ENCODE measurements at places on chromosomes 1 and 21.

- no peak for DNase-seq
Observed at GRCh38 chr1:238606896-238607295, 716.2 kb upstream of the ZP4 start.

GRCh38 chr1:202078241-202078640 lies 44.5 kb upstream of the GPR37L1 start:
- no peak for DNase-seq

DNA sequence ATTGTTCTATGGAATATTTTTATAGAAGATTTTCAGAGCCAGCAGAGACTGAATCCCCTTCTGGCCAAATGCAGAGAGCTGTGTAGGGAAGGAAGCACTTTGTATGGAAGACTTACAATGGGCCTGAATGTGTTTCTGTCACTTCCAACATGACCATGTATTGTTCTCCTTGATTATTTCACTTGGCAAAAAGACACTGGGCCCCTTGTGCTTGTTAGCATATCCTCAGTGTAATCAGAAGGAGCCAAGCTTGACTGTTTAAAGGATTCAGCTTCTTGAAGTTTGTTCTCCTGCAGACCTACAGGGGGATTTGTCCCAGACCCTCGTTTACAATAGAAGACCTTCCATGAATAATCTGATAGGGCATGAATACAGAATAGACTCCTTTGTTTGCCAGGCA lies 48.1 kb upstream of the UBE2U start:
- no peak for DNase-seq

GRCh38 chr1:6243053-6243834 lies 735 bp upstream of the HES3 start:
- no peak for DNase-seq

DNA sequence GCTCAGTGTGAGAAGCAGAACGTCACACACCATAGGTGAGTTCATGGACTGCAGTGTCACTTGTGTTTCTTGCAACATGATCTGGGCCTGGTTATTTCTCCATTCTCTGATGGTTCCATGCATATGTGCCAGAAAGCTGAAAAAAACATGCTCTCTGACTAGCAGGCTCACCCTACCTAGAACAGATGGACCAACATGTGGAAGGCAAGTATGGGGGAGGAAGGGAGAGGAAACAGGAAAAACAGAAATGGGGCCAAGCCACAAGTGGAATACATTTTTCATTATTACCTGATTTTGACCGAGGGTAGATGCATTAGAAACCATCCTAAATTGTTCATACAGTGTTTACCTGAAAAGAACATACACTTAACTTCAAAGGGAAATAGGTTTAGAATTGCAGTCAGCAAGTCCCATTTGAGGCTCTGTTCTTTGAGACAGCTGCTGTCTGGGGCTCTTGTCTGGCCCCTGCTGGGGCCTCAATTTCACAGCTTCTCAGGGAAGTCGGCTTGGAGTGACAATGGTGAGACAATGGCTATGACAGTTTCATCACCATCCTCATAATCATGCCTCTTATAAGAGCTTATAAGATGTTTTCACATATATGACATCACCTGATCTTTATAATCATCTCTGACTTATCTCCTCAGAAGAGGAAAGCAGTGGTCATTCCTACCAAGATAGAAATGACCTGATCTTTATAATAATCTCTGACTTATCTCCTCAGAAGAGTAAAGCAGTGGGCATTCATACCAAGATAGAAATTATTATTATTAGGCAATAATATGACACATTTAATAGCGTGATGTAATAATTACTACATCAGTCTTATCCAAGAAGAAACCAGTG lies 327.3 kb downstream of the SIPA1L2 start:
- DNase-seq, result no peak

DNA sequence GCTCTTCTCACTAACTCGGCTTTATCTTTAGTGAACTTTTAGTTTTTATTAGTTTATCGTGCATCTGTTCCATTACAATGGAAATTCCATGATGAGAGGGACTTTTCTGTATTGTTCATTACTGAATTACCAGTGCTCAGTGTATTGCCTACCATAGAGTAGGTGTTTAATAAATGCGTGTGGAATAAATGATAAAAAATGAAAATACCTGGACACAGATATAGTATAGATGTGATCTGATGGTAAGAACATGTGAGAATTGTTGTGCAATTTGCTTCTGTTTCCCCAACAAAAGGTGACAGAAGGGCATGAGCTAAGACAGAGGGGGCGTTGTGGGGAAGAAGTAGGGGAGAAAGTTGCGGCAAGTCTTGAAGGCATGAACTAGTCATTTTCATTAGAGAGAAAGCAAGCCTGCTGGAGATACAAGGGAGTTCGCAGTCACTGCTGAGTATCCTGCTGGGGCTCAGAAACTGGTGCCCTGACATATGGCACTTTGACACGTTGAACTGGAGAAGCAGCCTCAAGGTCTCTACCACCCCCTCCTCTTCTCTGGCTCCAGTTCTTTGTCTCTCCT lies 5.6 kb upstream of the COG2 start:
- no peak for DNase-seq

DNA sequence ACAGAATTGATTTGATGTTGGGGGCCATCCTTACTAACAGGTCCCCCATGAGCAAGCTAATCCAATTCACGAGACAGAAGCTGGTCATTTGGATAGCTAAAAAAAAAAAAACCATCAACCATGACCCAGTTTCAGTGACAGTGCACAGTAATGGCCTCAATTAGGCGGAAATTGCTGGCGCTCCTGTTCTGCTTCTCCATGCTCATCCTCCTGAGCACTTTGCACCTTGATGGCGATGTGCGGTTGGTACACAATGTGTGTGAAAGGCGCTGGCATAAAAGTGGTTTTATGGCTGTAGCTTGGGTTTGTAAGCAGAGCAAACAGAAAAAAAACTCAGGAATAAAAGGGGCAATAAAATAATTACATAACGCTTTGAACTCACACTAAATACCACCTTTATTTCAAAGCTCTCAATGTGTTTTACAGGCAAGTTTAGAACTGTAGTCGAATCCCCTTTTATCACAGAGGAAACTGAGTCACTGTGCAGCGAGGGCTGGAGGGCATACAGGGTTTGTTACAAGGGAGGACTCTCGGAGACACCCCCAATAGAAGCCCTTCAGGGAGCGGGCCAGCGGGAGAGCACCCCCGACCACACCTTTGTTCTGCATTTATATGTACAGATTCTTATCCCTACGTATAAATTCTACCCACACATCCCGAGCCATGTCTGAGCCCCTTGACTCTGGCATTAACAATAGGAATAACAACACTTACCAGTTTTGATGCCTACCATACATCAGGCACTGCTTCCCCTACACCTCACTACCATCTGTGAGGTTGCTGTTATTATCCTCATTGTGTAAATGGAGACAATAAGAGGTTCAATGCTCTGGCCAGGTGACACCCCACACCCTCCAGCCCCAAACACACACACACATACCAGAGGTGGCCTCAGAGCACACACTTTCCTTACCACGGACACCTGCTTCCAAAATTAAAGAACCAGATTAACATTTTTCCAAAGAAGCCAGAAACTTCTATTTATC lies 213.5 kb upstream of the IRF2BP2 start:
- DNase-seq, result no peak

DNA sequence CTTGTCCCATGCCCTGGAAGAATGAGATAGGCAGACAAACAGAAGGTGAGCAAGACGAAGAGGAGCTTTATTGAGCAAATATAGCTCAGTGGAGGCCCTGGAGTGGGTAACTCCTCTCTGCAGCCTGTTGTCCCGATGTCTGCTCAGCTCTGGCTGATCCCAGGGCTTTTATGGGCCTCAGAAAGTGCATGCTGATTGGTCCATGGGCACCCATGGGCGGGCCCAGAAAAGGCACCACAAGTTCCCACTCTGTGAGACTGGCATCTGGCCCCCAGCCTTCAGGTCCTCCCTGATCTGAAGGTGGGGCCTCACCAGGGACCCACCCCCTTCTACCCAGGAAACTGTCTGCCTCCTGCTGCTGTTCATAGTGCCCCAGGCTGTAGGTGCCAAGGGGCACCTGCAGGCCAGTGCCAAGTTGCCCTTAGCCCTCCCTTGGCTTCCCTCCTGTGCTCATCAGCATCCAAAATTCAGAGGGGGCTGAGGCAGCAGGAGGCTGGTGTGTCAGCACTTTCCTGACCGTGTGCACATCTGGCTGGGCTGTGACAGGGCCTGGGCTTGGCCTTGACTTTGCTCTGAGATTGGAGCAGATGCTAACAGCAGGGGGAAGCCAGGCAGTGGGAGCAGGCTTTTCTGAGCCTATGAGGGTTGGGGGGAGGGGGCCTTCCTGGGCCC lies 35.4 kb downstream of the ACTL8 start:
- no peak for DNase-seq

- no peak for DNase-seq
Observed at GRCh38 chr1:39900662-39901463, 854 bp downstream of the MYCL start.

DNA sequence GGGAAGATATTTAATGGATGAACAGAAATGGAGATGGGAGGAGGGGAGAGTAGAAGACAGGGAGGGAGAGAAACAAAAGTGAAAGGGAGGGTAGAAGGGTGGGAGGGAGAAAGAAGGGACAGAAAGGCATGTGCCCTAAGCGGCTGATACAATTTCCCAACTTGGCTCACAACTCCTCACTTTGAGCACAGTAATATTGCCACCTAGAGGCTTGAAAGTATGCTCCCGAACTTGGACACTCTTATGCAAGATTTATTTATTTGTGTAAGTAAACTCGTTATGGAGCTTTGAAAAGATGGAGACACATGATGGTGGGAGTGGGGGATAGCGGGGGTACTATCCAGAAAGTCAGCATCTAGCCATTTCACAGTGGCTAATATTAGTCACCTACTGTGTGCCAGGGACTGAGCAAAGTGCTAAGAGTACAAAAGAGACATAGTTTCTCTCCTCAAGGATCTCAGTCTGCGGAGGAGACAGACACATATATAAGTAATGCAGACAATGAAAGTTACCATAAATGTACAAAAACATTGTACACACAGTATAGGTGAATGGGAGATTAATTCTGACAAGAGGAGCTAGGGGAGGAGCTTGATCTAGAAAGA lies 189.7 kb downstream of the SEC16B start:
- DNase-seq, result peak; percentile 51

DNA sequence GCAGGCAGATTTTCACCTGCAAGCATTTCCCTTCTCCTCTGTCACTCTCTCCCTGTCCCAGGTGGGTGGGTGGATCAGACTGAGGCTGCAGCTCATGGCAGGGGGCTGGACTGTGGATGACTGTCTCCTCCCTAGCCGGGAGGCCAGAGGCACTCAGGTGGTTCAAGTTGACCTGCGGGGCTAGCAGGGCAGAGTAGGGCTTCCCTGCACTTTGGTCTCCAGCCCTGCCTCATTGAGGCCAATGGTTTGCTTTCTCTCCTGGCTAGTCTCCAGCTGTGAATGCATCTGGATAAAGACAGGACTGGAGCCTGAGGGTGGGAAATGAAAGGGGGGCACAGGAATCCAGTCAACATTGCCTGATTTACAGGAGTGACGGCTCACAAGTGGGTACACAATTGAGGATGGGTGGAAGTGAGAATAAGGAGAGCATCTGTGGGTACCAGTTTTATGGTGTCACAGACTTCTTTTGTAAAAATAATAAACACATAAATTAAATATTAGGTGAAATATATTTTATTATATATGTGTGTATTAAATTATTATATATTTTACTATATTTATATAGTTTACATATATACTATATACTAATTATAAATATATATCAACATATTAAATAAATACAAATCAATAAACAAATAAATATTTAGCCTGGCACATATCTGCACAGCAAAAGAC lies 25.6 kb downstream of the RUNX1 start:
- no peak for DNase-seq

GRCh38 chr21:44617071-44617501 lies 5.2 kb downstream of the KRTAP10-8 start:
- DNase-seq, result no peak

- DNase-seq, result no peak
Observed at GRCh38 chr1:211581526-211581925, 2.6 kb upstream of the SLC30A1 start.

GRCh38 chr21:32599091-32599490 lies 13.1 kb downstream of the CFAP298 start:
- no peak for DNase-seq

DNA sequence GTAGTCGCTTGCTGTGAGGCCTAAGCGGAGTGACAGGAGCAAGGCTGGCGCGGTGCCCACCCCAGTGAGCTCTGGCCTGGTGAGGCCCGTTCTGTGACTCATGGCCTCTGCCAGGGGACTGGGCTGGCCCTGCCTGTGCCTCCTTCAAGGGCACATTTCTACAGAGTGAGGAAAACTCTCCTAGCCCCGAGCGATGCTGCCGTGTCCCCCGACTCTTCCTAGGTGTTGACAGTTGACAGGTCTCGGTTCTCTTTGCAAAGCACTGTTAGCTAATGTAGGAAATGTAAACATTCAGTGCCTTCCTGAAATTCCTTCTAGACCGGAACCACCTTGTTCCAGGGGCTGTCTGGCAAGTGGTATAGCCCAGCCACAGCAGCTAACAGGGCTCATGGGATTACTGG lies 43.9 kb downstream of the ABCG1 start:
- no peak for DNase-seq

GRCh38 chr1:214660900-214661299 lies 57.9 kb downstream of the CENPF start:
- no peak for DNase-seq

GRCh38 chr1:940107-941014 lies 16.6 kb downstream of the SAMD11 start:
- DNase-seq, result no peak

DNA sequence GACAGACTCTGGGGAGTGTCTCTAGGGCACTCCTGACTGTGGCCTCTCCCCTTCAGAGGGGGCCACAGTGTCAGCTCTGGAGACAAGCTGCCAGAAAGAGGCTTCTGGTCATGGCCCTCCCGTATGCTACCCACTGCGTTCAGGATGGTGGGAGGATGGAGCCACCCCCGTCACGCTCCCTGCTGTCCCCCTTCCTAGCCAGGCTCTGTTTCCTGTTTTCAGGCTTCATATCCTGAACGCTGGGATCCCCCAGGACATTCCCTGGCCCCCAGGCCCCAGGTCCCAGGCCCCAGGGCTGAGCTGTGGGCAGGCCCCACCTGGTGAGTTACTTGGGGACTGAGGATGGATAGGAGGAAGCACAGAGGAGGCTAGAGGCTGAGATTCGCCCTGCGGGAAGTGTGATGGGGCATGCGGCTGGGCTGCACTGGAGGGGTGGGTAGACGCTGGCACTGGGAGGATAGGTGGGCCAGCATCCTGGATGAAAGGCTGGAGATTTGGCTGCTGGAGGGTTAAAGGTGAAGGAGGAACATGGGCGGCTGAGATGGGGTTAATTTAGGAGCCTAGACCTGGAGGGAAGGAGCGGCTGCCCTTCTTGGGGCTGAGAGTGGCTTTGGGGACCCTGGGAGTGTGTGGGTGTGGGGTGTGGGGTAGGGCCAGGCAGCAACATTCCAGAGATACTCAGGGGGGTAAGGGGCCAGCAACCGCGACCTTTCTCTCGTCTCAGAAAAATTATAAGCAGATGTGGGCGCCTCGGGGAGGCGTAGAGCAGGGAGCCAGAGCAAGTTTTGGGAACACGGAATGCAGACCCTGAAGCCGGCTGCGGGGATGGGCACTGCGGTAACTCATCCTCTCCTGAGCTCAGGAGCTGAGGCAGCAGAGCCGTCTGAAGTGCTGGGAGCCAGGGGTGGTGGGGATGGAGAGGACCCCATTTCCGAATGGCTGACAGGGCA lies 8.7 kb downstream of the PEAR1 start:
- no peak for DNase-seq

GRCh38 chr1:78617615-78618026 lies 2.6 kb upstream of the IFI44L start:
- peak; percentile 76 for DNase-seq

GRCh38 chr1:210558302-210558701 lies 229.6 kb downstream of the HHAT start:
- DNase-seq, result no peak

- DNase-seq, result no peak
Observed at GRCh38 chr1:197909384-197909783, 7.0 kb downstream of the C1orf53 start.

All from Jurkat, Clone E6-1 (cell line).